ENCODE measurements at places on chromosomes 1 and 21. TPM values are rescaled to one million over a fixed set of nuclear protein-coding genes. Genes with fewer than 3 reads are reported as not detected.

Gene DCST1
- 0.32 TPM for total RNA-seq

Gene HCRTR1
- not detected for total RNA-seq

GRCh38 chr1:34002810-34003209, 138.9 kb downstream of the HMGB4 start:
- no peak for ATAC-seq

DNA sequence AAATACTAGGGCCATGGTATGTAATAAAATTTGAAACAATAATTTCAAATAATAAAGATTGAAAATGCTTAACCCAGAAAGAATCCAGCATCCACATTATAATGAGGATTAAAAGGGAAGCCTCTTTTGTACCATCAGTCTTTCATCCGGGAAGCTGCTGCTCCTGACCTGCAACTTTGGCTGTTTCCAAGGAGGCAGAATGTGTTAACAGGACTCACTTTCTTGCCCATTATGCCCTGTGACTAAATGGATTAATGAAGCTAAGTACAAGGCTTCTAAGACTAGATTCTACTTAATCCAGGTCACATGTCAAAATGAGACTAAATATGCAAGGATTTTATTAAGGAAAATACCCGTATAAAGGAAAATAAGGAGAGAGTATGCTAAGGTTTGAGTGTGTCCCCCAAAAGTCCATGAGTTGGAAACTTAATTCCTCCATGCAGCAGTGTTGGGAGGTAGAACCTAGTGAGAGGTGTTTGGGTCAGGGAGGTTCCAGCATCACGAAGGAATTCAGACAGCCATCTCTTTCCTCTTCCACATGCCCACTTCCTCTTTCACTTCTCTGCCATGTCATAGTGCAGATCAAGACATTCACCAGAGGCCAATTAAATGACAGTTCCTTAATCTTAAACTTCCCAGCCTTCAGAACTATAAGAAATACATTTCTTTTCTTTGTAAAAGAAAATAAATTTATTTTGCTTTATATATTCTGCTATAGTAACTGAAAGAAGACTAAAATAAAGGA, 27.7 kb downstream of the FMO2 start:
- peak; percentile 56 for ATAC-seq

Gene TCP10L
- not detected for total RNA-seq

Gene RAB25
- total RNA-seq: 420 TPM

DNA sequence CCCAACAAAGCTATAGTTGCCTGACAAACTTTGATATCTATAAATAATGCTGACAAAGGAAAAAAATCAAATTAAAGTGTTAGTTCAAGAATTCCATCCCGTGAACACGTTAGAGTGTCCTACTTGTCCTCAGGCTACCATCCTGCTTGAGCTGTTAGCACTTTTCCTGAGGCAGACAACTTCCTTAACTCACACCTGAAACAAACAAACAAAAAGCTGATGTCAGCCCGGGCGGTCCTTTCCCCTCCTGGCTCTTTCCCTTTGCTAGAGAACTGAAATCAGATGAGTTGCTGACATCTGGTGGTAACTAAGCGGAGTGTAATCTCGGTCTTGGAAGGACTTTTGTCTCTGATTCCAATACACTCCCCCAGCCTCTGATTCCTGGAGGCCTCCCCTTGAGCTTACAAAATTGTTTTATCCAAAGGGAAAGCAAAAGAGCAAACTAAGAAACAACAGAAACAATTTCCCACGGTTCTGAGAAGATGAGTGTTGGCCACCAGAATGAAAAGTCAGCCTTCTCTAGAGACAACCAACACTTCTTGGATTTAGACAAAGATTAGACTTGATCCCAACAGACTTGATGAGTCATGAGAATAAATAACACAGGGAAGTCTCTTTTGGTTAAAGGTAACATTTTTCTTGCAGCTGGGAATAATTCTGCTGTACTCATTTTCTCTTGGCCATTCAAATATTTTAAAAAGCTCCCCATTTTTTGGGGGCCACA, 135.4 kb downstream of the PROX1 start:
- peak; percentile 72 for ATAC-seq
